ENCODE measurements at places on chromosomes 13 and 19. TPM values are rescaled to one million over a fixed set of nuclear protein-coding genes. Genes with fewer than 3 reads are reported as not detected.

- no peak for DNase-seq
Measured at GRCh38 chr13:95499811-95500712, 52.5 kb upstream of the CLDN10 start.

DNA sequence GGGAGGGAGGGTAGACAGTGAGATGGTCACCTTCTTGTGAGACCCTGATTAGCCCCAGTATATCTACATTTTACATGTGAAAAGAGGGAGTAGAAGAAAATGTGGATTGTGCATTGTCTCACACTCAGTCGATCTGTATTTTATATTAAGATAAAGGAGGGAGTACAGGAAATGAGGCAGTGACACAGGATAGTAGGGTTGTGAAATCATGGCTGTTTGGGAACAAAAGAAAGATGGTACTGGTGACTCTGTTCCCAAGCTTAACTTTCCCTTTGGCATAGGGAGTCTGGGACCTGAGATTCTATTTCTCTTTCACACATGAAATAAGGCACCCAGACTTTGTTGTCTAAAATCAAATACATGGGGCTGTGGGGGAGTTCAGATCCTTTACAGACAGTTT lies 194.7 kb downstream of the ABCC4 start:
- DNase-seq: no peak

- no peak for DNase-seq
Measured at GRCh38 chr19:15584095-15584494, 30.9 kb upstream of the CYP4F8 start.

DNA sequence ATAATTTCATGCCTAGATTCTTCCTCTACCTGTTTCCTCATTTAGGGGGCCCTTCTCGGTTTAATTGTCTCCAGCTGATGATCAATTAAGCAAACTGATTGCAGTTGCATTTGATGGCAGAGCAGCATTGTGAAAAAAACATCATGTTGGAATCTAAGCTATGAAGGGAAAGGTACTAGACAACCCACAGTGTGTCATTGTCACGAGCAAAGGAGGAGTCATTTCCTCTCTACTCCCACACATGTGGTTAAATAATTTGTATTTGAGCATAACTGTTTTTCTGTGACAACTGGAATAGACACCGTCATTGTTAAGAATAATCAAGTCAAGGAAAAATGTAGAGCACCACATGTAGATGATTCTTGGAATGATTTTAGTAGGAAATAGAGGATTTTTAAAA lies 240.3 kb downstream of the DCT start:
- peak; percentile 82 for DNase-seq

DNA sequence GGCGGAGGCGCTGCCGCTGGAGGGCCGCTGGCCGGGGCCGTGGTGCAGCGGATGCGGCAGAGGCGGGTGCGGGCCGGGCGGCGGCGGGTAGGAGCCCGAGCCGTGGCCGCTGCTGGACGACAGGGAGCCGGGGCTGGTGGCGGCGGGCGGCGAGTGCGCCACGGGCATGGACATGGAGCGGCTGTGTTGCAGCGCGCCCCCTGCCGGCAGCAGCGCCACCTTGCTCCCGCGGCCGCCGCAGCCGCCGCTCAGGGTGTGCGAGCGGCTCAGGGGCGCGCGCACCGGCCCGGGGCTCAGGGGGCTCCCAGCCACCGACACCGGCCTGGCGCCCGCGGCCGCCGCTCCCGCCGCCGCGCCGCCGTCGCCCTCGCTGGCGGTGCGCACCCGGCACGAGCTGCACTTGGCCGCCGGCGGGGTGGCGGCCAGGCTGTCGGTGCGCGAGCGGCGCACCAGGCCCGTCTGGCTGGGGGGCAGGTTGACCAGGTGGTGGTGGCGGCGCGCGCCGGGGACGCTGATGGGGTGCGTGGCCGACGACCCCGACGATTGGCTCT lies 1.7 kb downstream of the IRS2 start:
- DNase-seq: peak; percentile 68

- DNase-seq: no peak
Measured at GRCh38 chr13:101325423-101325822, 90.9 kb downstream of the NALCN start.

PTPRS gene
- total RNA-seq: 6.5 TPM

SLAIN1 gene
- total RNA-seq: 3.3 TPM

PRKCG gene
- total RNA-seq: not detected

- no peak for DNase-seq
Measured at GRCh38 chr13:27005976-27006518, 165.6 kb downstream of the USP12 start.

GRCh38 chr13:57925250-57925649 lies 293.7 kb downstream of the PCDH17 start:
- DNase-seq: no peak

DNA sequence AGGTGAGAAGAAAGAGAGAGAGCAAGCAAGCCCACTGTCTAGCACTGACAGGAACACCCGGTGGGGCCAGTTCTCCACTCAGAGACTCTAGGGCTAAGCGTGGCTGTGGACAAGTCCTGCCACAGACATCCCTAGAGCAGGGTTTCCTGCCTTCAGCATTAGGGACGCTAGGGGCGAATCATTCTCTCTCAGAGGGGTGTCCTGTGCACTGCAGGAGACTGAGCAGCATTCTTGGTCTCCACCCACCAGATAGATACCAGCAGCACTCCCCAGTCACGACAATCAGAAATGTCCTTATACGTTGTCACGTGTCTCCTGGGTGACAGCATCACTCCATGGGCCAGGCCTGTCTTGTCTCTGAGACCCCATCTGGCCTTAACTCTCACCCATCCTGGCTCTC lies 1.5 kb downstream of the OR10H1 start:
- no peak for DNase-seq

GRCh38 chr13:42865768-42866102 lies 84.4 kb downstream of the FAM216B start:
- DNase-seq: no peak

DNA sequence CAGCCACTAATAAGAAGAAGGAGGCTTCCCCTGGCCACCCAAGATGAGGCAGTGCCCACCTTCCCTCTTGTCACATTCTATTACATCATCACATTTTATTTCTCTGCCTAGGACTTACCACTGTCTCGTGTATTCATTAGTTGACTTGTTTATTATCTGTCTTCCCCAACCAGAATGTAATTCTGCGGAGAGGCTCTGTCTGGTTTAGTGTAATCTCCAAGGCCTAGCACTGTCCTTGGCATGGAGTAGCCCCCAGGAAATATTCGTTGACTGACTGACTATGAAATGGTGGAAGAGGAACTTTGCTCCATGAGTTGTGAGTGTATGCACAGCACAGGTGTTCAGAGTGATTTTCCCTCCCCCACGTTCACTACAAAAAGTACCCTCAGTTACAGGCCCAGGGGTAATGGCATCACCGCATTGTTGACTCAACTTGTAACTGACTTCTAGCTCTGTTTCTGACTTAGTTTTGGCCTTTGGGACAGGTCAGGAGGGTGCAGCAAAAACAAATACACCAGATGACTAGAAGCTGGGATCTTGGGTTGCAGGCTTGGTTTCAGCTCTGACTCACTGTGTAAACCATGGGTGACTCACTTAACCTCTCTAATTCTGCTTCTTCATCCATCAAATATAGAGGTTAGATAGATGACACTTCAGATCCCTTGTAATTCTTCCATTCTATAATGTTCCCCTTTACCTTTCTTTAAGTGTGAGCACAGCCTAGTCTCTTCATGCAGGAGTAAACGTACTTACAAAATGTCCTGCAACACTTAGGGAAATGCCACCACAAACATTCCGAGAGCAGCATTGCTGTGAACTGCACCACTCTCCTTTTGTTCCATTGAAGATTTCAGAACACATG lies 229.7 kb downstream of the KCNRG start:
- peak; percentile 91 for DNase-seq
